ENCODE measurements at places on chromosomes 12 and 14. TPM values are rescaled to one million over a fixed set of nuclear protein-coding genes. Genes with fewer than 3 reads are reported as not detected.

ATG101 gene
- 21.7 TPM for polyA plus RNA-seq

DNA sequence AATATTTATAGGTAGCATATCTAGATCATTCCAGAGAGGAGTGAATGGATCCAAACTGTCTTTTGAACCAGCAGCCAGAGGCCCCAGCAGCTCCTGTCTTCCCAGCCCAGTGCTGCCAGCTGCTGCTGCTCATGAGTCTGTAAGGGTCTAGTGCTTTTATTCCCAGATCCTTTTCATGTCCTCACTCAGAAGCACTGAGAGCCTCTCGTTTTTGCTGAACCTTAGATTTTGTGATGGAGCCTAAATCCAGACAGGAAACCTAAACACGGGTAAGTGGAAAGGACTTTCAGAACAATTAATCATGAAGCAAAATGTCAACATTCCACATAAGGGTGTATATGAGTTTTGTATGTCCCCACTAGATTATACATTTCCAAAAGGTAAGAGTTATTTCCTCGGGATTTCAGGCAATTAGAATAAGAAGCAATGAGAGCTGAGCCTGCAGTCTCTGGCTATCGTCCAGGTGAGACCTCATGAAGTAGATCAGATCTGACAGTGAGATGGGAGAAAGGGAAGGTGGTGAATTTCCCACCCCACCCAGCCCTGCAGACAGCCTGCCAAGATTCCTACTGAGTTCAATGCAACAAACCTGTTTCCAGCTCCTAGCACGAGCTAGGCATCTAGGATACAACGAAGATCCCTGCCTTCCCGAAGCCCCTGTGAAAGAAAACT is 84.4 kb downstream of the NINJ2 start:
- DNase-seq: no peak

DNA sequence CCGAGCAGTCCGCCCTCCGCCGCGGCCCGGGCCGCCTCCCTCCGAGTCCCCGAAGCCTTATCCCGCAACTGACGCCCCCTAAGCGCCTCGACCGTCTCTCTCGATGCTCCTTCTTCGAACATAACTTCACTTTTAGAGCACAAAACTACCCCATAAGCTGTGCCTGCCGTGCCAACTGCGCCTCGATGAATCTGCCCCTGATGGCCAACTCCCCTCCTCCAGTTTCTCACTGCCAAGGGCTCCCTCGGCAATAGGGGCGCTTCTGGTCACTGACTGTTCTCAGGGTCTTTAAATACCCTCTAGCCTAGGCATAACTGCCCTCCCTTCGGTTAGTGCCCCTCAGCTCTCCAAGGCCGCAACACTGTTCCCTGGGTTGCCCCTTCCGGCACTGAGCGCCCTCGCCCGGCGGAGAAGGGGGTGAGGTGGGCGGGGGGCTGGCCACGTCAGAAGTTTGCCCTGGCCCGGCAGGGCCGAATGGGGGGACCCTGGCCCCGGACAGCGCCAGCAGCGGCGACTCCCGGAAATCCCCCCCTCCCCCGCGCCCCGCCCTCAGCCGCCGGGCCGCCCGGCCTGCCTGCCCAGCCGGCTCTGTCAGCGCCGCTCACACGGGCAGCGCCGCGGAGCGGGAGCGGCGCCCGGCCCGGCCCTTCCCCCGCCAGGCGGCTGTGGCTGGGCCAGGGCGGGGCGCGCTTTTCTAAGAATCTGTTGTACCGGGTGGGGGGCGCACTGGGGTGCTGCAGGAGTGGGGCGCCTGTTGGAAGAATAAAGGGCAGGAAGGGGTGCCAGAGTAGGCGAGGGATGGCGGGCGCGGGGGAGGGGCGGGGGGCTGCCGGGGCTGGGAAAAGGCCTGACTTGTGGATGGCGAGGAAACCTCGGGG is 10.6 kb downstream of the RARG start:
- DNase-seq: no peak

- no peak for DNase-seq
Measured at GRCh38 chr14:103016071-103016470, 41.3 kb downstream of the CDC42BPB start.

DNA sequence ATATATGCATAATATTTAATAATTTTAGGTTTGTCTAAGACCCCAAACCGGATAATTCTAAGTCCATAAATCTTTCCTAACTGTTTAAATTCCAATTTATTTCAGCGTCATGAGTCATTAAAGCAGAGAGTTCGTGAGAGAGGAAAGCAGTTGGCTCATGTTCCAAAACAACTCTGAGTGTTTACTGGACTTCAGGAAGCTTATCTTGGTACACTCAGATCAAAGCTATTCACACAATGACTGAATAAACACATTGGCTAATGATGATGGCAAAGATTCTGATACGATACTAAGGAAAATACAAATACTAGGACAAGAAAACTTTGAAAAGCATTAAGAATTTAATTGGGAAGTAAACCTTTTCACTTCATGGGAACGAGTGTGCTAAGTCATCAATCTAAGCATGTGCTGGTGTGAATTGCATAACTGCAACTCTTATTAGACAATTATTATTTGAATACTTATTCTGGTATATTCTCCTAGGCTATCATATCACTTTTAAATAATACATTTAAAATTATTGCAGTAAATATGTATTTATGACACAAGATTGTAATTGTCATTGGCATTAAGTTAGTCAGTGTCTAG is 34.8 kb upstream of the CLEC14A start:
- no peak for DNase-seq
